ENCODE measurements at places on chromosomes 11 and 22.

GRCh38 chr11:70519117-70519516 is 120.8 kb downstream of the CTTN start:
- no peak for DNase-seq

- no peak for DNase-seq
These were observed 38.5 kb downstream of the NELL1 start for GRCh38 chr11:20707876-20708275.

GRCh38 chr22:41560095-41560471 is 727 bp upstream of the CSDC2 start:
- DNase-seq: no peak

DNA sequence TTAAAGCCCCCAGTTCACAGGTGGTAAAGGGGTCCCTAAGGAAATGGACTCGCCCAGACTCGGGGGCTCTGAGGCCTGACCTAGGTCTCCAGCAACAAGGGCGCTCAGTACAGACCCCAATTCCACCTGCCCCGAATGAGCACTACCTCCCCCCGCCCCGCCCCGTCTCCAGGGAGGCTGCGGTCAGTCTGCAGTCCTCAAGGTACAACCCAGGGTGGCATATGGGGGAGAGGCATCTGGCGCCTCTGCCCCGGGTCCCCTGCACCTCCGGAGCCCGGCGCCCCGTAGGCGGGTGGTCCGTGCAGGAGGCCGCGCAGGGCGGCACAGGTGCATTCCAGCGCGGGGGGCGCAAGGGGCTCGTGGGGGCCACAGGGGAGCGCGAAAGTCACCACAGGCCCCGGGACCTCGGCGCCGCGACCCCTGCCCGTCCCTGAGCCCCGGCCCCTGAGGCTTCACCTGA is 361 bp downstream of the CTSD start:
- no peak for DNase-seq

- no peak for DNase-seq
These were observed 20.0 kb downstream of the APLNR start for GRCh38 chr11:57217053-57217452.

DNA sequence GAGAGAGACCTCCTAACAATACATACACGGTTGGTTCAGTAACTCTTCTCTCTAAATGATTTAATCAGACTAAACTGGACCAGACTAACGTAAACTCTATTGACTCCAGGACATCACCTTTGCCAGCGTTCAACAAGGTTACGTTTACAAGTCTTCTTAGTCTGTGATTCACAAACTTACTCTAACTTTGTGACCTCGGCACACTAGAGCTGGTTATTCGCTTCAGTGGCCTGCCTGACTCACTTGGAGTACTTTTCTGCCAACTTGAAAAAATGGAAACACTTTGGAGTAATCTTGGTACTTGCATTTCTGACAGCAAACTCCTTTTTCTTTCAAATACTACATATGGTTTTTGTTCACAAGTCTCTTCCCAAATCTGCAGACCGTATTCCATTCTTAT is 26.2 kb downstream of the MTMR2 start:
- no peak for DNase-seq

- DNase-seq: no peak
These were observed 120.9 kb upstream of the LDLRAD3 start for GRCh38 chr11:35822815-35823495.

DNA sequence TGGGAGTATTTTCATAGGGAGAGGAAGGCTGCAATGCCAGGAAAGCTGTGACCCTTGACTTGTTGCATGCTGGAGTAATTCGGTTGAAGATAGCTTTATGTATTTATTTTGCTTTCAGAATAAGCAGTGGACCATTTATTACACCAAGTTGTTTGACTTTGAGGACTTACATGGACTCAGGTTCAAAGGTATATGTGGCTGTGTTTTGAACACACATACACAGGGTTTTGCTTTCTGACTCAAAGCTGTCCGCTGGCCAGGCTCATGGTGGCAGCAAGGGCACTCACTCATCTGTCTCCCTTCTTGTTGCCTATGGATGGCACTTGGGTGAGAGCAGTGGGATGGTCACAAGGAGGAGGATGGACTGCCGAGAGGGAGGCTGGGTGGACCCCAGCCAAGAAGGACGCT is 6.5 kb downstream of the TIMP3 start:
- no peak for DNase-seq

DNA sequence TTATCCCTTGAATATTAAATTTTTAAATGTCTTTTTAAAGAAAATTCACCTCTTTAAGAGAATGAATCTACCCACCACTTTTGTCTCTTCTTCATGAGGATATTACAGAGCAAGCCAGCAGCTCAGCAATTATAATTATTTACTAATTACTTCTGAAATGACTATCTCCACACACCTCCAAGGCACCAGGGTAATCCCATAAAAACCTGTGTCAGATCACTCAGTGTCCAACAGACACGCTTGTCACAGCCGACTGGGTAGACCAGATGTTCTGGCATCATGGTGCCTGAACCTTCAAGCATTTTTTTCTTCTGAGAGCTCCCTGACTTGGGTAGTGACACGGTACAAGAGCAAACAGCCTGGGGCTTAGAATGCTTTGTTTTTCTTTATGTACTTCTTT is 61.4 kb downstream of the EFCAB6 start:
- no peak for DNase-seq

- DNase-seq: no peak
These were observed 500.5 kb downstream of the FAM181B start for GRCh38 chr11:82233201-82233600.

DNA sequence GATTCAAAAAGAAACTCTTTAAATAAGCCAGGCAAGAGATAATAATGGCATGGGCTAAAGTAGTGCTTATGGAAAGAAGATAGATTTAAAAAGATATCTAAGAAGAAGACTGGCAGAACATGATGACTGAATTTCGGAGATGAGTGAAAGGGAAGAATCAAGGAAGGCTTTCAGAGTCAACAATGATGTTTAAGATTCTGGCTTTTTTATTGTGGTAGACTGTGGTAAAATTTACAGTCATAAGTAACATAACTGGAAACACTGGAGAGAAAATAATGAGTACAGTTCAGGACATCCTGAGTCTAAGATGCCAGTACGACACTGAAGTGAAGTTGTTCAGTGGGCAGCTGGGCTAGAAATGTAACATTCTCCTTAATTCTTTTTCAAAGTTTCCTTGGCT is 85.2 kb downstream of the PHF21A start:
- DNase-seq: no peak

DNA sequence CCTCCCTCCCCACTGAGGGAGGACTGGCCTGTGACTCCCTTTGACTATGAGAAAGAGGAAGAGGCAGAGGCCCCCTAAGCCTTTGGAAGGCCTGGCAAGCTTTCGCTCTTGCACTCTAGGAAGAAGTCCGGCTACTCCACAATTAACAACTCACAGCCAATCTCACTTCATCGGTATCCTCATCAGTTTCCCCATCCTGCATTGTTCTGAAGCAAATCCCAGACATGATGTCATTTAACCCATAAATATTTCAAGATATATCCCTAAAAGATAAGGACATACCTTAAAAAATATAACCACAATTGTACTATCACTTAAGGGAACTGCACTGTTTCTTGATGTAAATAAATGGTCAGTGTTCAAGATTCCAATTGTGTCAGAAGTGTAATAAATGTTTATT is 63.1 kb downstream of the CWC15 start:
- no peak for DNase-seq

GRCh38 chr11:28618416-28618815 is 510.2 kb downstream of the METTL15 start:
- no peak for DNase-seq

GRCh38 chr11:104731890-104732289 is 166.4 kb downstream of the CASP12 start:
- no peak for DNase-seq

DNA sequence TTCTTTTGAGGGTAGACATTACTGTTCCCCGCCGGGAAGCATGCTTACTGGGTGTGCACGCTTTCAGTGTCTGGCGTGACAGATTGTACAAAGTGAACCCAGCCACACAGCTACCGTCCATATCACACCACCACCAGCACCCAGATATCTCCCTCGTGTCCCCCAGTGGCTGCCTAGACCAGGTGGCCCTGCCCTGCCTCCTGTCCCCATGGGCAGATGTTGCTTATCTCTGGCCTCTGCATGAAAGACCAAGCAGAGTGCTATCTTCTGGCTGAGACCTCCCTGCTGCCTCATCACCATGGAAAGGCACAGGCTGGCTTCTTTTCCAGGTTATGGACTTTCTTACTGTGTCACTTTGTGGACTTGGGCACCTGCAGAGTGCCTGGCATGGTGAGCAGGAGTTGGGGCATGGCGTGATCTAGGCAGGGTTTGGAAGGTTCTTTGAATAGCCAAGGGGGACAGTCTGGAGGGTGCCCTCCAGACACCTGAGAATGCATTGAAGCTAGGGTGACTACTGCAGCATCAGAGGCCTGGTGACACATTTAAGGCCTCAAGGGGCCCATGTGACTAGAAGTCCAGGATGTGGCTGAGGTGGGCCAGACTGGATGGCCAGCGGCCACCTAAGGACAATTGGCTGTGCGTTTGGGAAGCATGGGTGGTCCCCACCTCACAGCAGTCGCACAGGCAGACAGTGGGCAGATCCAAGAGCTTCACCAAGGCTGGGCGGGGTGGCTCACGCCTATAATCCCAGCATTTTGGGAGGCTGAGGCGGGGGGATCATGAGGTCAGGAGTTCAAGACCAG is 4.7 kb downstream of the TANGO2 start:
- no peak for DNase-seq

GRCh38 chr11:130847517-130847916 is 68.8 kb downstream of the SNX19 start:
- no peak for DNase-seq

- DNase-seq: no peak
These were observed 674.7 kb downstream of the NTM start for GRCh38 chr11:132045107-132045506.

DNA sequence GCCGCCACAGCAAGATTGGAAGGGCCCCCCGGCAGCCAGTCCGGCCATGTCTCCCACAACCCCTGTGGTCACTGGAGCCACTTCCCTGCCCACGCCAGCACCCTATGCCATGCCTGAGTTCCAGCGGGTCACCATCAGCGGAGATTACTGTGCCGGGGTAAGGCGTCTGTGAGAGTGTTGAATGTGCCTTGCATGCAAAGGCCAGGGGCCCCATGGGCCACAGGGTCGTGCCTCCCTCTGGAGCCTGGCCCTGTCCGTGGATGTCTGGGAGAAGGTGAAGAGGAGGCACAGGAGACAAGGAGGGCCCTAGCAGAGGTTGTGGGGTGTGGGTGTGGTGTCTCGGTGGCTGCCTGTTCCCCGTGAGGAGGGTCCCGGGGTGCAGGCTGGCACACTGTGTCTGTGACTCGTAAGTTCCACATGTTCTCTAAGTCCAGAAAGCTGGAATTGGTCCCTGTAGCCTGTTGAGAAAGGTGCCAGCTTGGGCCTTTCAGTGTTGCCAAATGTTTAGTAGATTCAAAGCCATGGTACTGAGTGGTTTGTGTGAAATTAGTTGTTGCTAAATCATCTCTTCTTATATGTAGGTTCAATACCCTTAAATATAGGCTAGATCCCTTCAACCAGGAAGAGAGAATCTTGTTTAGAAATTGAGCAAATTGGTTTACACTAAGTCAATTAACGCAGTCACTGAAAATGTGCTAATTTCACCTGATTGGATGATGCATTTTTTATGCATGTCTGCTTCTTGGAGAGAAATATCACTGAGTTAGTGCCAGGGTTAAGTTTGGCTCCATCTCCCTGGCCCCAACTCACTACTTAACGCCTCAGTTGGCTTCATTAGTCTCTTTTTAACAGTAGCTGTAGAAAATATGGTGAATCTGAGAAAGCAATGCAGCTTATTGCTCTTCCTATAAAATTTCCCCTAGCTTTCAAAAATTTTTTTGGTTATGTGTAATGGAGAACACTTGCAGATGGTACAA is 23.8 kb downstream of the AMPD3 start:
- DNase-seq: no peak

DNA sequence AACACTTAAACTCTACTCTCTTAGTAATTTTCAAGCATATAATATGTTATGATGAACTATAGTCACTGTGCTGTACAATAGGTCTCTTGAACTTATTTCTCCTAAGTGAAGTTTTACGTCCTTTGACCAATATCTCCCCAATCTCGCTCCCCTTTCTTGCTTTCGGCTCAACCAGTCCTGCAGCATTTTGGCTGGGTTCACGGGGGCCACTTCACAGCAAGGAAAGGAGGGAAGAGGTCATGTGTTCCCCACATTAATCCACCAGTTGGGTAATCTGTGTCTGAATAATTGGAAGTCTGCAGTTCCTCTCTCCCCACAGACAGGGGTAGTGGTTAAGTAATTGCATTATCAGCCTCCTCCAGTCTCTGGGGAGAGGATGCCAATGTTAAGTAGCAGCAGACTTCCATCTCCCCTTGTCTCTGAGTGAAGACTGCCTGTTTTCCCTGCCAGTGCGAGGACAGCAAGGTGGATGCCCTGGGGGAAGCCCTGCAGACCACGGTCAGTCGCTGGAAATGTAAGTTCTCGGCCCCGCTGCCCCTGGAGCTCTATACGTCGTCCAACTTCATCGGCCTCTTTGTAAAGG is 59.2 kb upstream of the CRTAM start:
- DNase-seq: no peak

GRCh38 chr11:84963240-84963639 is 663.9 kb downstream of the DLG2 start:
- no peak for DNase-seq

DNA sequence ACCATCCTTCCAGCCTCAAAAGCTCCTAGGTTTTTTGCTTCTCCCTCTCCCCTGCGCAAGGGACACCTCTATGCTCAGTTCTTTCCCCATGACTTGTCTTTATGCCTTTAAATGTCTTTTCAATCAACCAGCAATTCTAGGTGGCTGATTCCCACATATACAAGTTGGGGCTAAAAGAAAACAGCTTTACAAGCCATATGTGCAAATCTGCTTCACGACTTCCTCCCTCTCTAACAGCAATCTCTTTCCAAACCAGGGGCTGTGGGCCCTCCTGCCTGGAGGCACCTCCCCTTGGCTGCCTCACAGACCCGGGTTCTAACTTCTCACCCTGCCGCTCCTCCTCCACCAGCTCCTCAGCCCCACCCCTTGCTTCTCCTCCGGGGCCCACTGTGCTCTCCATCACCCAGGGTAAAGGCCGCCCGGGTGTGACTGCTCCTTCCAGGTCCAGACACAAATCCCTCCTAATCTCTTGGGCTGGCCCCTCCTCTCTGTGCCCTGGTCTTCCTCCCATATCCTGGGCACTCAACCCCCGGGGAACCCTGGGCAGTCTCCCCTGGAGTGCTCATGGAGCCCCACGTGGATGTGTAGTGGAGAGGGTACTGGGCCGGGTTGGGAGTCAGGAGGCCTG is 14.1 kb downstream of the TMPRSS13 start:
- DNase-seq: no peak

GRCh38 chr22:40928657-40929056 is 22.5 kb upstream of the RBX1 start:
- DNase-seq: no peak

DNA sequence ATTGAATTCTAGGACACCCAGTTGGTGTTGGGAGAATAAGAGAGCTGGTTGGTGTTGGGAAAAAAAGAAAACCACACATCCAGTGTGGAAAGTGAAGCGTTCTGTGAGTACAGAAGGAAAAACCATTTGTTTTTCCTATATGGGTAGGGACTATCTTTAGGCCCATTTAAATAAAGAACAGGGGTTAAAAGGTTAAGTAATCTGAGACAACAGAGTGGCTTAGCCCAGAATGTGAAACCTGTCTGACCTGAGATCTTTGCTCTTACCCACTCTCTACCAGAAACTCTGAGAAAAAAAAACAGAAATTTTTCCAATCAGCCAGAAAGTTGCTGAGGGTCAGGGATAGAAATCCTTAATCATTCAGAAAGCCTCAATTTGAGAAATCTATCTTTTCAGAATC is 59.8 kb upstream of the LRRC55 start:
- DNase-seq: no peak

GRCh38 chr11:66004186-66004585 is 1.9 kb downstream of the BANF1 start:
- DNase-seq: no peak

GRCh38 chr22:45051946-45052345 is 42.1 kb upstream of the PHF21B start:
- no peak for DNase-seq
